Activated B cell treated with CpG ODN at 0.5 μM for 24 hours (primary cell): ENCODE measurements at places on chromosomes 1 and 21.

- no peak for DNase-seq
These were observed 341.5 kb downstream of the KCNH1 start for GRCh38 chr1:210792250-210793102.

DNA sequence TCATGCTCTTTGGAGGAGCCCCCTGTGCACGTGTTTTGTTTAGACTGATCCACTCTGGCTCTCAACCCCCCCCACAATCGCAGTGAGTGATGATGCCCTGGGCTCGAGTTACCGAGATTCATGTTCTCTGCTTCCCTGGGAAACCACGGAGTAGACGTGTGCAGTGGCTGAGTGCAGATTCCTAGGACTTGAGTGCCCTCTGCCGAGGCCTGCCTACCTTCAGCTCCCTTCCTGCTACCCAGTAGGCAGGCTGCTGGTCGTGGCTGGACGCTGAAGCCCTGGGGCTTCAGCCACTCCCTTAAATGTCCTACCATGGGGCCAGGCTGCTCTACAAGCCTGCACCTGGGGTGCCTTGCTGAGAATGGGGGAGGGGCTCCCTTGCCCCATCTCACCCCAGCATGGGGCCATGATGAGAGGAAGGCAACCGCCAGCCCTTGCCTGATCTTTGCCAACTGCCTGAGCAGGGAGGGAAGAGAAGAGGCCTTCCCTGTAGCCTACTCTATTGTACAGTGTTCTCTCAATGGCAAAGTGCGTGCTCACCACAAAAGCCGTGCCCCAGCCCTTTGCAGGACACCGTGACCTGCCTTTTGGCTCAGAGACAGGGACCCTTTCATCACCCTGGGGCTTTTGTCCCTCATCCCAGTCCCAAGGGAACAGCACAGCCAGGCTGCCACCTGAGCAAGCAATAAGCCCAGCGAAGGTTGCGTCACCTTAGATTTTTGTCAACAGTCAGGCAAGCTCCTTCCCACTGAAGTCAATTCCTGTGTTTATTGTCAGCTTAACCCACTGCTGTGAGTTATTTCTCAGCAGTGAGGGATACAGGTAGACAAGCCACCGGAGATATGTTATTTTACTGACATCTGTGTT is 4.1 kb upstream of the GRIK3 start:
- no peak for DNase-seq

GRCh38 chr1:87956072-87956471 is 627.4 kb downstream of the LMO4 start:
- no peak for DNase-seq

- DNase-seq = no peak
These were observed 53.1 kb downstream of the SYNJ1 start for GRCh38 chr21:32674731-32675130.

DNA sequence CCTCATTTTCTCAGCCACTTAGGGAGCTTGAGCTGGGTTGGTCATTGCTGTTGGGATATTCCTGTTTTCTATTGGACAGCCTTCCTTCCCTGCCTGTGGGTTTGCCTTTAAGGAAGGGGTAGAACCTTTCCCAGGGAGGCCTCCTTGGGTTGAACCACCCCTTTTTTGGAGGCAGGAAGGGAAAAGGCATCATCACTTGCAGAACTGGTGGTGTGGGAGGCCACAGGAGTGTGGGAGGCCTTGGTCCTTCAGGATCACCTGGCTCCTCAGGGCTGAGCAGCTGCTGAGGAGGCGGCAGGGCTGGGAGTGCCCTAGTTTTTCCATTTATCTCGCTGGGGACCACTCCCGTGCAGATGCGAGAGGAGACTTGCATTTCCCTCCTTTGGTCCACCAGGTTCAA is 667 bp upstream of the CYB561D1 start:
- DNase-seq = no peak

GRCh38 chr1:220371324-220371723 is 99.1 kb upstream of the RAB3GAP2 start:
- DNase-seq = no peak

DNA sequence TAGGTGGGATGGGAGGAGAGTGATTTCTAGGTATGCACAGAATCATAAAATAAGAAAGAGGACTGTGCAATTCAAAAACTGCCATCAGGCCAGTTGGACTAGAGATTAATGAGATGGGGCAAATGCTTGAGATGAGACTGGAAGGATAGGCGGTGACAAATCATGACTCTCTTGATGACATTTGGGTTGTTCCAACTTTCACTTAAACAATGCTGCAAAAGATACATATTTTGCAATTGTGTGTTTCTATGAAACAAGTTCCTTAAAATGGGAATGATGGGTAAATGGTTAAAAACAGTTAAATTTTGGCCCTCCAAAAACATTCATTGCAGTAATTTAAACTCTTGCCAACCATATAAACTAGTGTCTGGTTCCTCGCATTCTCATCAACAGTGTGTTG is 55.2 kb downstream of the RNASEL start:
- no peak for DNase-seq

DNA sequence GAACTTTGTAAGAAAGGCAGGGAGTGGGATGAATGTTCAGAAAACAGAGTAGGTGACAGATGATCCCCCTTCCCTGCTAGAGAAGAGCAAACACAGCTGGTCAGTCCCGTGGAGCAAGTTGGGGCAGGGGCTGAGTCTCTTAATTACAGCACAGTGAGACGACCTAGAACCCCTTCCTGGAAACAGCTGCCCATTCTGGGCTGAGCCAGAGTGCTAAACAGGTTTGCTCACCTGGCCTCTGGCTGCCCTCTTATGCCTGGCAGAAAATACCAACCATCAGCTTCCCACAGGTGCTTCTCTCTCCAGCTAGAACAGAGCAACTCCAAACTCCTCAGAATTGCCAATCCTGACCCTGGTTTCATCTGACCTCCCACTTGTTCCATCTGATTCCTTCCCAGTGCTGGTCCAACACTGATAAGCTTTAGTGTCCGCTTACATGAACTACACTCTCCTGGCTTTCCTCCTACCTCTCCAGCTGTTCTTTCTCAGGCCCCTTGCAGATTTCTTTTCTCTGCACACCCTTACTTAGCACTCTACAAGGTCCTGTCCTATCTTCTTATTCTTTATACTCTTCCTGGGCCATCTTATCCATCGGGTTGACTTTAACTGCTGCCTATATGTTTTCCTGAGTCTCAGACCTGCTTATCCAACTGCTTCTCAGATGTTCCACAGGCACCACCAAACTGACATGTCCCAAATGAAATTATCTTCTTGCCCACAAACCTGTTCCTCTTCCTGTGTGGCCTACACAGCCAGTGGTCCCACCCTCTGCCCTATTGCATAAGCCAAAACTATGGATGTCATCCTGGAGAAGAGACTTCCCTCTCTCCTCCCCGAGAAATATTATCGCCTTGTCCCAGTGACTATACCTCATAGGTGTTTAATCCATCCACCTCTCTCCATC is 22.6 kb upstream of the COL9A2 start:
- no peak for DNase-seq

- no peak for DNase-seq
These were observed 29.0 kb upstream of the ABCG1 start for GRCh38 chr21:42189860-42190485.

DNA sequence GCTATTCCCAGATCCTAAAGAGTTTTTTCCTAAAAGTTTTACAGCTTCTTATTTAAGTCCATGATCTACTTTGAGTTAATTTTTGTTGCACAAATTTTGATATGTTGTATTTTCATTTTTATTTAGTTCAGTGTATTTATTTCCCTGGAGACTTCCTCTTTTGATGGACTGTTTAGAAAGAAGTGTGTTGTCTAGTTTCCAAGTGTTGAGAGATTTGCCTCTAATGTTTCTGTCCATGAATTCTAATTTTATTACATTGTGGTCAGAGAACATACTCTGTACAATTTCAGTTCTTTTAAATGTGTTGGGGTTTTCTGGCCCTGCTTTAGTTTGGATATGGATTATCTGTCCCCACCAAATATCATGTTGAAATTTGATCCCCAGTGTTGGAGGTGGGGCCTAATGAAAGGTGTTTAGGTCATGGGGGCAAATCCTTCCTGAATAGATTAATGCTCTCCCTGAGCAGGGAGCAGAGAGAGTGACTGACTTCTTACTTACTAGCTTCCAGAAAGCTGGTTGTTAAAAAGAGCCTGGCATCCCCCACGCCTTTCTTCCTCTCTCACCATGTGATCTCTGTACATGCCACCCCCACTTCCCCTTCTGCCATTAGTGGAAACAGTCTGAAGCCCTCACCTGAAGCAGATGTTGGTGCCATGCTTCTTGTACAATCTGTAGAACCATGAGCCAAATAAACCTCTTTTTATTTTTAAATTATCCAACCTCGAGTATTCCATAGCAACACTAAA is 4.6 kb downstream of the CHD1L start:
- DNase-seq = no peak

DNA sequence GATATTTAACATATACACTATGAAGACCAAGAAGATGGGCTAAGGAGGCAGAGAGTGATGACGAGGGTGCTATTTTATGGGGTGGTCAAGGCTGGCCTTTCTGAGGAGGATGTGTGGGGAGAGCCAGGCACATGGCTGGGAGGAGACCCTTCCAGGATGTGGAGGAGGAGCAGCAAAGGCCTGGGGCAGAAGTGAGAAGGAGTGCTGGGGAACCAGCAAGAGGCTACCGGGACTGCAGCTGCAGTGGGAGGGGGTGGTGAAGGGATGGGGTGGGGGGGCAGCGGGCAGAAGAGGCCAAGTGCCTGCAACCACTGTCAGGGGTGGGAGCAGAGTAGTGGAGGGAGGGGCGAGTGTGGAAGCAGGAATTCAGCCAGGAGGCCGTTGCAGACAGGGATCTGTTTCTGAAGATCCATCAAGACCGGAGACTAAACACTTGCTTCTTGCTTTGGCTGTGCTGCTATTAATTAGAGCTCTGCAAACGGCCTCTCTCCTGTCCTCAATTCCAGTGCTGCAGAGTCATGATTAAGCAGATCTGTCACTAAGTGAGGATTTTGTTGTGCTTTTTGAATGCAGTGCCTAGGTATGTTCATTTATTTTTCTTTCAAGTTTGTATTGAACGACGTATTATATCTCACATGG is 89.9 kb downstream of the IER5 start:
- no peak for DNase-seq

GRCh38 chr1:220572416-220572815 is 44.5 kb downstream of the MARK1 start:
- no peak for DNase-seq

- DNase-seq = no peak
These were observed 514 bp downstream of the AGL start for GRCh38 chr1:99850459-99851291.

DNA sequence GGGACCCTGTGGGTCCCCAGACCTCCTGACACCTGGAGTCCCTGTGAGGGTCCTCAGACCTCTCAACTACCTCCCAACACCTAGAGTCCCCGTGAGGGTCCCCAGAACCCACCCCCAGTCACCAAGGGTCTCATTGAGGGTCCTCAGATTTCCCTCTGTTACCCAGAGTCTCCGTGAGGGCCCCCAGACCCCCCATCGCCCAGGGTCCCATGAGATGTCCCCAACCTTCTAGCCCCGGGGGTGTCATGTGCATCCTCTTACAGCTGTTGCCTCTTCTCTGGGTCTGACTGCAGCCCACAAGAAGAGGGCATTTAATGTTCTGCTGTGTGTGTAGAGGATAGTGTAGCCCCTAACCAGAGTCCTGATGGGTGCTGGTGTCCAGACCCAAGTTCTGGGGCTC is 2.0 kb upstream of the GJC2 start:
- no peak for DNase-seq

GRCh38 chr1:211750599-211750998 is 75.2 kb upstream of the NEK2 start:
- DNase-seq = no peak

DNA sequence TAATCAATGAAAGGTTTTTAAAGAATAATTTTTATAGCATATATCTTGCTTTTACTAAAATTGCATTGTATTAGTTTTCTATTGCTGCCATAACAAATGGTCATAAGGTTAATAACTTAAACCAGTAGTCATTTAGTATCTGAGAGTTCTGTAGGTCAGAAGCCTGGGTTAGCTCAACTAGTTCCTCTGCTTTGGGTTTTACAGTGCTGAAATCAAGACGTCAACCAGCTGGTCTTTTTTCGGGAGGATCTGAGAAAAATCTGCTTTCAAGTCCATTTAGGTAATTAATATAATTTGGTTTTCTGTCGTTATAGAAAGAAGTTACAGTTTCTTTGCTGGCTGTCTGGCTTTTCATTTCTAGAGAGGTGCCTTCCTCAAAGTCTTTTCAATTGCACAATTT is 577.7 kb downstream of the MRPL39 start:
- DNase-seq = no peak

- DNase-seq = no peak
These were observed 2.7 kb downstream of the USP25 start for GRCh38 chr21:15732290-15732995.

- DNase-seq = no peak
These were observed 138.5 kb downstream of the CLIC6 start for GRCh38 chr21:34807146-34807880.
